ENCODE measurements at places on chromosomes 5 and 9.

DNA sequence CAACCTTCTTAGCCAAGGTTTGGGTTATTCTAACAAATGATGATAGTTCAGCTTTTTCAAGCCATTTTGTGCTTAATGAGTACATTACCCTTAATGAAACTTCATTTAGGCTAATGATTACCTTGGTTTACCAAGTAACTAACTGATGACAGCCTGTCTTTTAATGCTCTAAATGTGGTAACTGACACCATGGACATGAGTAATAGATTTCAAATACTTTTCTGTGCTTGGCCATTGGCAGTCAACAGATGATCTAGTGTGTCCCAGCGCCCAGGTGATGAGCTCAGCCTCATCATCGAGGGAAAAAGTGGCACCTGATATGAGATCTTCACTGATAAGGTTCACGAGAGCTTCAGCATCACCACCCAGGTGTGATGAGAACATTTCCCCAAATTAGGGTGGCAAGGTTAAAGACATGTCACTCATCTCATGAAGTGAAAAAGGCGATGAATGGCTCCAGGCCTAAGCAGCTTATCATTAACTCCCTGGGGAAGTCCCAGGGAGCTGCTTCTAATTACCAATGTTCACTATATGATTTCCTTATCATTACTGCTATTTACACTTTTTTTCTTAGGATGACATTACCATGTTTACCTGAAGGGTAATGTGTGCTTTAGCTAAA is 296.0 kb downstream of the SPOCK1 start:
- DNase-seq: no peak

- no peak for DNase-seq
Measured at GRCh38 chr9:134220311-134220710, 55.9 kb upstream of the RNU6ATAC start.

- DNase-seq: no peak
Measured at GRCh38 chr5:131270809-131271208, 7.0 kb downstream of the CDC42SE2 start.

DNA sequence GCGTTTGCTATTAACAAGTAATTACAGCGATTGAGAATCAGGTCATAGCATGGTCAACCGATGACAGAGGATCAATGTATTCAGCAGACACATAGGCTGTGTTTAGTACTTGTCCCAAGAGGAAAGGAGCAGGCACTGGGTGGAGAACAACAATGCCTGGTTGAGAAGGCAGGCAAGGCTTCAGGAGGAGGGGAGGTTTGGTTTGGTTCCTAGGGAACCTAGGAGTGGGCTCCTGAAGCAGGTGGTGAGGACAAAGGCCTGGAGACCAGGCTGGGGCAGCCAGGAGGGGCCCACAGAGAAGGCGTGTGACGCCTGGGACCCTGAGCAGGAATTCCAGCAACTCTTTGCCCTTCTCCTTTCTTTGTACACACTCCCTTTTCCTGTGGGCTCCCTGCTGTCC is 195.6 kb downstream of the SPOCK1 start:
- peak; percentile 10 for DNase-seq

GRCh38 chr9:132008855-132009812 is 70.5 kb downstream of the MED27 start:
- DNase-seq: no peak

- DNase-seq: peak; percentile 20
Measured at GRCh38 chr9:130243015-130243881, 22.3 kb upstream of the HMCN2 start.

DNA sequence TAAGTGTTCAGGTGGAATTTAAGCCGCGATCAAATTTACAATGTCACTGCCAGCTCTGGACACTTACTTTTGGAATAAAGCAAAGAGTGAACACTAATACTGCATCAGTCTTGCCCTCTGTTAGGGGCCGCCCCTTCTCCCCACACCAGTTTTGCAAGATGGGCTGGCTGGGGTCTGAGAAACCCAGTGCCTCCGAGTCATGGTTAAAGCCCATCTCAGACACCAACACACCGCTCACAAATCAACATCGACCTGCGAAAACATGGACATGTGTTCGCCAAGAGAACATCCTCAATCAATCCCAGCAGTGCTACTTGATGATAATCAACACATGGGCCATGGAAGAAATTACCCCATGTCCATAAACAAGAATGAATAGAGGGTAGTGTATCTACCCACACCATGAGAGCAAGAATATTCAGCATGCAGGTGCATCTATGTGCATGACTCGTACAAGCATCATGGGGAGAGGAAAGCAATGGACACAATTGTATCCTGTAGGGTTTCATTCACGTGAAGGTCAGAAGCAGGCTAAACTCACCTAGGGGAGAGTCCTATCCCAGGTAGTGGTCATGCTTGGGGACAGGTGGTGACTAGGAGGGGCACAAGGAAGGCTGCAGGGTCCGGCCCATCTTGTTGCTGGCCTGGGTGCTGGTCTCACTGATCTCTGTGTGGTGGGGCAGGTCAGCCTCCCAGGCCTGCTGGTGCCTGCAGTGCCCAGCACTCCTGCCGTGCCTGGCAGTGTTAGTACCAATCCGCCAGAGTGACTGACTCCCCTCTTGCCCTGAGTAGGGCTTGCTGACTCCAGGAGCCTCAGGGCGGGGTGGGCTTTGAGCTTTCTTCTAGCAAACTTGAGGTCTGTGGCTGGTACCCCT is 5.0 kb downstream of the S1PR3 start:
- no peak for DNase-seq

DNA sequence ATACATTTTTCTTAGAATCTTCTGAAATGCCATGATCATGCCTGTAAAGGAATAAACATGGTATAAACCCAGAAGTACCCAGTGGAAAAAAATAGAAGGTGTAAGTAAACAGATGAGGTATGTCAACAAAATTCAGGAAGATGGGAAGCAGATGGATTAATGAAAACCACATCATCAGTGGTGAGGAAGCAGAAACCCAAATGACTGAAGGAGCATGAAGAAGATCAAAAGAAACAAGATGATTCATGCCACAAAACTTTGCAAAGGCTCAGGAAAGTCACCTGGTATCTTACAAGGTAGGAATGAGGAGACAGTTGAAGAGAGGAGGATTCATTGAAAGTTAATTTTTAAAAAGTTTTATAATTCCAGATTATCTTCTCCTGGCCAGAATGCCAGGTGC is 132.8 kb upstream of the PAPPA start:
- no peak for DNase-seq

GRCh38 chr5:145579301-145579700 is 255.8 kb downstream of the PRELID2 start:
- DNase-seq: peak; percentile 66

GRCh38 chr5:107612541-107612940 is 58.2 kb downstream of the EFNA5 start:
- DNase-seq: no peak

- no peak for DNase-seq
Measured at GRCh38 chr5:143134900-143135299, 268.6 kb downstream of the NR3C1 start.

DNA sequence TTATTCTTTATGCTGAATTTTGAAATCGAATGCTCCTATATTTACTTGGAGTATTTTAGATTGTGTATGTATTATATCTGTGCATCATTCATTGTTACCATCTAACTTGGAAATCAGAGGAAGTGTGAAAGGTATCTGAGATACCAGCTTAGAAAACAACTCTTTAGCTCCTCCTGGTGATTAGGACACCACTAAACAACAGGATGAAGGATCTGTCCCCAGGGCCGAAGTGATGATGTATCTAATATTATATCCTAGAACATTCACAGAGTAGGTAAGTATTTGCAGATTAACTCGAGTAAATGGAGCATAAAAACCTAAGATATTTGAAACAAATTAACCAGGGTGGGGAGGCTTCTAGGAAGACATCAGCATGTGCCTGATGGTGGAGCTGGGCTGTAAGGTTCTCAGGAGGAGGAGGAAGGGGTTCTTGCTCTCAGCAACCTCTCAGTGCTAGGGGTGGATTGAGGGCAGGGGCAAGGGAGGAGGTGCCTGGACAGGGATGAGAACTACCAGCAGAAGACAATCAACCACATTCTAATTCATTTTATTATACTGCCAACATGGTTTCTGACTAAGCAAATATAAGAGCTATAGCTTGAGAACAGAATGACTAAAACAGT is 2.6 kb upstream of the NFIL3 start:
- DNase-seq: no peak

DNA sequence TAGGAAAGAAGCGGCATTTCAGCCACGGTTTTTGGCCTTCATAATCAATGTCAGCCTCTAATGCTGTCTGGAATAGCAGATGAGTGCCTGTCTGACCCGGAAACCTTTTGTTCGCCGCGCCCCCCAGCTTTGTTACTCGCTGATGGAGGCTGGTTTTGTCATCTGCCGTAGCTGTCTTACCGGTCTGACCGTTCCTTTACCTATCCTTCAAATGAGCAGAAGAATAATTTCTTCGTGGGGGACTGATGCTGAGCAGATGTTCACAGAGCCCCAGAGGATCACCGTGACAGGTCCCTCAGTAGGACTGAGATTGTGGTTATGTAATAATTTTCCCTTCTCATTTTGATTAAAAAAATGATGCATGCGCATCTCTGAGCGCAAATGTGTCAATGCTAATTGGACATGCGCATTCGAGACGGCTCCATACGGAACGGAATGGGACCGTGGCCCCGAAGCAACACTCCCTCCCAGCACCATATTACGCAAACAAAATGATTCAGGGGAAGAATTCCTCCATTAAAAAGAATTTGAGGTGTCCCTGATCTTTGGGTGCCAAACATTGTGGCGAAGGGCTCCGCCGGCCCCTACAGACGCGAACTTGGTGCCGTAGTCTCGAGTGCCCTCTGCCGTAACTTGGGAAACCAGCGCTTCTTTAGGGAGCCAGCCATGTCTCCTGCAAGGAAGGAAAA is 27.6 kb downstream of the TLX3 start:
- peak; percentile 65 for DNase-seq

- DNase-seq: no peak
Measured at GRCh38 chr5:50401336-50401735, 39.8 kb downstream of the EMB start.

- no peak for DNase-seq
Measured at GRCh38 chr9:5764130-5764868, 68.6 kb downstream of the ERMP1 start.

DNA sequence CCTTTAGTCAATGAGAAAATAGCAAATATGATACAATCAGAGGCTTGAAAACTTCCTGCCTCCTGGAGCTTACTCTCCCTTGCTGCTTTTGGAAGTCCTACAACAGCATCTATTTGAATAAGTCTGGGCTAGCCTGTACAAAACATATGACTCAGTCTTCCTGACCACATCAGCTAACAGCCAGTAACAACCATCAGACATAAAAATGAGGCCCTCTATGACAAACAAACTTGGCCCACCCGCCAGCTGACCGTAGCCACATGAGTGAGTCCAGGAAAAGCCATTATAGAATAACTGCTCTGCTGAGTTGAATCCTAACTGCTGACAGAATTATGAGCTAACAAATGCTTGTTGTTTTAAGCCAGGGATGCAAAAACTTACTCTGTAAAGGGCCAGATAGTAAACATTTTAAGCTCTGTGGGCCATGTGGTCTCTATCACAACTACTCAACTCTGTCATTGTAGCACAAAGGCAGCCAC is 347.6 kb downstream of the PTPRD start:
- DNase-seq: peak; percentile 31

DNA sequence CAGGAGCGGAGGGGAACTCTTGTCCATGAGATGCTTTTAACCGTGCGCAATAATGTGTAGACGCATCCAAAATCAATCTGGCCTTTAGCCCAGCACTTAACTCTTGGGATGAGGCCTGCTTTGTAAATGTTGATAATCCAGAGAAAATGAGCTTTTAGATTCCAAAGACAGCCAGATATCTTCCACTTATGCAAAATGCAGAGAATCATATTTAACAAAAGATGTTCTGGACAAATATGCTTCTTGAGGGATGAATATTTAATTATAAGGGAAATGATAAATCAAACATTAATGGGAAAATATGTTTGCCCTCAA is 5.6 kb downstream of the S1PR3 start:
- no peak for DNase-seq

DNA sequence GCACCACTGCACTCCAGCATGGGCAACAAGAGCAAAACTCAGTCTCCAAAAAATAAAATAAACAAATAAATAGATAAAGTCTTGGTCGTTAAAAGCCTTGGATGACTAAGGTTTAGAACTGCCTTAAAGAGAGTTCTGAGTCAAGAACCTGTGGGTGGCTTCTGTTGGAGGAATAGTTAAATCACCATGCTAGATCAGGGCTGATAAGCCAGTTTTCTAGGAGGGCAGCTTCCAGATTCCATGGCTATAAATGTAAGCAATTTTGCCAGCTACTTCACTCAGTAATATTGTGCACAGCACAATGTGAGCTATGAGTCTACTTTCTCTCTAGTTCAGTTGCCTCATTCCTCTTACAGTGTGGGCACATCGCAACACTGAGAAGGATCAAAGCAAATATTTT is 242.1 kb upstream of the NUDT12 start:
- no peak for DNase-seq

- no peak for DNase-seq
Measured at GRCh38 chr5:124252747-124253146, 493.7 kb downstream of the ZNF608 start.

- no peak for DNase-seq
Measured at GRCh38 chr9:79581794-79582193, 10.0 kb downstream of the TLE4 start.

DNA sequence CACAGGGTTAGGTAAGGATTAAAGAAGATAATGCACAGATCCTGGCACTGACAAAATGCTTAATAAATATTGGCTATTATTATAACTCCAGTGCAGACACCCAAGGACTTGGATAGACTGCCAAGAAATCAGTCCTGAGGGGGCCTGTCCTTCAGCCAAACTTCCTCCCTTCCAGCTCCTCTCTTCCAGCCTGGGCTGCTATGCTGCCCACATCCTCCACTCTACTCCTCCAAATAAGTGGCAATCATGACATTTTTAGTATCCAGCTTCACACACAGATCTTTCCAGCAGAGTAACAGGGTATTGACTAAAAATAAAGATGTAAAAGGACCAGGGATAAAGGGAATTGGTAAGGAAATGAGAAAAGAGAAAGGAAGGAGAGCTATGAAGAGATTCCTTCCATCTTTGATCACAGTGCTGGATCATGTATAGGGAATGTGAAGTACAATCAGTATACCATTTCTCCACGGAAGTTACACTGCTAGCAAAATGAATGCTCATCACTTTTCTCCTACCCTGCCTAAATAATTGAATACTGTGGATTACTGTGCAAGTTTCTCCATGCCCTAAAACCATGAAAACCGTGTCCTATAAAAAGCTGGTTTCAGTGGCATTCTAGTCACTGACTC is 136.0 kb upstream of the OSMR start:
- no peak for DNase-seq

DNA sequence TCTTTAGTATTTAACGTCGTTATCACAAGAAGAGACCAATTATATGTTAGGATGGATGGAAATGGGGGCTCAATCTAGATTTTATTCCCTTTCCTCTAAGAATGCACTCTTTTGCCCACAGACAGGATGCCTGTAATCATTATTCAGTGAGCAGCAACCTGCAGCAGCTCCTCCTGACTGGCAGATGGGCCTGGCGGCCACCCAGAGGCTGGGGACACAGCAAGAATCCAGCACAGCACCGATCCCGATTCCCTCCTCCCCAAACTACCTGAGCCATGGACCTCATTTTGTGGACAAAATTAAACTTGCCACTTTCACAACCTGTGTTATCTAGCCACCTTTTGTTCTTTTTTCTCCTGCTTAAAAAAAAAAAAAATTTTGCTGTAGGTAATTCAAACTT is 101.0 kb downstream of the USP20 start:
- peak; percentile 8 for DNase-seq

- DNase-seq: no peak
Measured at GRCh38 chr9:126499005-126499910, 114.5 kb upstream of the LMX1B start.
